ENCODE measurements at places on chromosomes 16 and 17.
A peak's percentile ranks its signal among the peaks of the same experiment; 100 is the strongest.

GRCh38 chr17:73157521-73157890 lies 7.3 kb upstream of the SSTR2 start:
- DNase-seq = no peak

DNA sequence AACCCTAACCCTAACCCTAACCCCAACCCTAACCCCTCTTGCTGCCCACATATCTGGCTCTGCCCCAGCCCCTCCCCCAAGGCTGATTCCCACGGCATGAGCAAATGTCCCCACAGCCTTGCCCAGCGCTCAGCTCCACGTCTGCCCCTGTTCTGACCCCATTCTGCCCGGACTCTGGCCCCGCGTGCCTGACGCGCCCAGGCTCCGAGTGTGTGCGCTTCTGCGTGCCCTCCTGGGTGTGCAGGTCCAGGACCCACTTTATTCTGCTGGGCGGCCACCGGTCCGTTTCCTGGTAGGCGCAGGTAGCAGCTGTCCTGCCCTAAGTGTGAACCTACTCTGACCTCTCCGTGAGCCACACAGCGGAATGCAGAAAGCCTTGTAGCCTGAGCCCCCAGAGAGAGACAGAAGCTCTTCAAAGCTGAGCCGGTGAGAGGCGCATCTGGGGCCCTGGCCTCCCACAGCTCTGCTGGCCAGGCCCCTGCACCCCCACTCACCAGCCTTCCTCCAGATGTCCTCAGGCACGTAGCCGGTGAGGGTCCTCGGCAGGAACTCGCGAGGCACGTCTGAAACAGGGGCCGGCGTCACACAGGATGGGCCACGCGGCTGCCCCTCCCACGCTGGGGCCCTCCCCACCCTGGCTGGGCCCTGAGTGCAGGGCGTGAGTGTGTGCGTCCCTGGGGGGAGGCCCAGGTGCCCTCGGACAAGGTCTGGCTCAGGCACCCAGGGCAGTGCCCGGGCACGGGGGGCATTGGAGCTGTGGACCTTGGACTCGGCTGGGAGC lies 14.0 kb upstream of the PABPN1L start:
- DNase-seq = no peak

- no peak for DNase-seq
Observed at GRCh38 chr16:88464447-88465318, 11.6 kb downstream of the ZFPM1 start.

DNA sequence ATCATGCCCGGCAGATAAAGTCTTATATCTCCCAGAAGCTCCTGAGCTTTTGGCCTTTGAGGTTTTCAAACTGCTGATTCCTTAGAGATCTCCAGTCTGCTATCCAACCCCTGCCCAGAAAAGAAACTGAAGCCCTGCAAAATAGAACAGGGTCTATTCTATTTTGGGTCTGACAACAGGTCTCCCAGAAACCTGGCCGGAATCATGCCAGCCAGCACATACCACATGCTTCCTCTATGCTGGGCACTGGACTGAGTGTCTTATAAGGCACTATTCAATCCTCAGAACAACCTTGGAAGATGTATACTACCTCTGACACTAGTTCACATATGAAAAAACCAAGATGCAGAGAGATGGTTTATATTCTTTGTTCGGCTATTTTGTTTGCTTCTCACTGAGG lies 21.3 kb upstream of the GFOD2 start:
- DNase-seq = no peak

- peak; percentile 44 for DNase-seq
Observed at GRCh38 chr17:78315355-78316114, 44.3 kb downstream of the SOCS3 start.

GRCh38 chr17:29760279-29761039 lies 137.7 kb upstream of the CORO6 start:
- DNase-seq = peak; percentile 52

GRCh38 chr16:14202697-14203096 lies 131.6 kb downstream of the MRTFB start:
- no peak for DNase-seq

Data from CD4-positive, alpha-beta T cell (primary cell).